Dermis lymphatic vessel endothelial cell (primary cell): ENCODE measurements at places on chromosomes 1 and 21. TPM values are rescaled to one million over a fixed set of nuclear protein-coding genes. Genes with fewer than 3 reads are reported as not detected.

Gene AKNAD1
- total RNA-seq: 0.09 and 0.11 TPM in 2 replicates

Gene SERINC2
- 6.2 and 6.5 TPM in 2 replicates for total RNA-seq

Gene TSACC
- total RNA-seq: 0.09 and 0.11 TPM in 2 replicates

Gene GUCA2B
- total RNA-seq: not detected in 2 replicates

Gene CNKSR1
- not detected in 2 replicates for total RNA-seq
